ENCODE measurements at places on chromosomes 13 and 19.

- DNase-seq, result no peak
Observed at GRCh38 chr13:53342623-53343360, 314.2 kb downstream of the OLFM4 start.

DNA sequence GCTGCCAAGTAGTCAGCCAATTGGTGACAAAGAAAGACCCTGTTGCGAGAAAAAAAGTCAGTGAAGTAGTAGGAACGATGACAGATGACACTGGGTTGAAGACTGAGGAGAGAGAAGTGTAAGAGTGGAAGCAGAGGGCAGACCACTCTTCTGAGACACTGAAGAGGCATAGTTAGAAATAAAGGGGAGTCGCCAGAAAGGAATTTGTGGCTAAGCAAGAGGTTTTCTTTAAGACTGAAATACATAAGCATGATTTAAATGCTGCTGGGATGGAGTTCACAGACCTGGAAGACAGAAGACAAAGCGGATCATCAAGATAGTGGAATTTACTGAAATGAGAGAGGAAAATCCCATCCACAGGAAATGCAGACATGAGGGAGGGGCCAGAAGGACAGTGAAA is 56.2 kb upstream of the USPL1 start:
- no peak for DNase-seq

DNA sequence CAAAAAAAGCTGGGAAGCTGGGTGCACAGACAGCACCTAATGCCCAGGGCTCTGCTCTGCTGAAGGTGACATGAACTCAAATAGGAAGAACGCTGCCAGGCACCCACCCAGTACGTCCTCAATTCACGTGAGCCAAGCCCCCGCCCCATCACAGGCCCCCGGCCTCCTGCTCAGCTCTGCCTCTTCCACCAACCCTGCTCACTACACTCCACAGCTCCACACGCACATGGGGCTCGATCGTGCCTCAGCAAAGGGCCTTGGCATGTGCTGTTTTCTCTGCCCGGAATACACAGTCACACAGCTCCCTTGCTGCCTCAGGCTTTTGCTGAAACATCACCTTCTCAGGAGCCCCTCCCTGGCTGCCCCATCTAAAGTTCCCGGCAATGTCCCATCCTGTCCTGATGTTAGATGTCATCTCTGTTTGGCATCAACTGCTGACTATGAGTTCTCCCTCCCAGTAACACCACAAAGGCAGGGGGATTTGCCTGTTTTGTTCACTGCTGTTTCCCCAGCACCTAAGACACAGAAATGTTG is 2.3 kb downstream of the ATP13A1 start:
- DNase-seq, result no peak

DNA sequence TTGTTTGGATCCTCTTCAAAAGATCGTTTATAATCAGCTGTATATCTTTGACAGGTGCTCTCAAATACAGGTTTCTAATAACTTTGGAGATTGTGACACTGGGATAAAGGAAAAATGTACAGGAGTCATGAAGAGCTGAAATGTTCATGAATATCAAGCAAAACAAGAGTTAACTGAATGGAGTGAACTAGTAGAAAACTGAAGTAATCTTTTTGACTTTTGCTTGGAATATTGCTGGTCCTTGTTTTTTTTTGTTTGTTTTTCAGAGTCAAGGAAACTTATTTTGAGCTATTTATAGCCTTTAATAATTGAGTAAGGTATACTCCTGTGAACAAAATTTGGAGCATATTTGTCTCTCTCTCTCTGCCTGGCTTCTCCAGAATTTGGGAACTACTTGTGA is 25.3 kb downstream of the MED4 start:
- no peak for DNase-seq

DNA sequence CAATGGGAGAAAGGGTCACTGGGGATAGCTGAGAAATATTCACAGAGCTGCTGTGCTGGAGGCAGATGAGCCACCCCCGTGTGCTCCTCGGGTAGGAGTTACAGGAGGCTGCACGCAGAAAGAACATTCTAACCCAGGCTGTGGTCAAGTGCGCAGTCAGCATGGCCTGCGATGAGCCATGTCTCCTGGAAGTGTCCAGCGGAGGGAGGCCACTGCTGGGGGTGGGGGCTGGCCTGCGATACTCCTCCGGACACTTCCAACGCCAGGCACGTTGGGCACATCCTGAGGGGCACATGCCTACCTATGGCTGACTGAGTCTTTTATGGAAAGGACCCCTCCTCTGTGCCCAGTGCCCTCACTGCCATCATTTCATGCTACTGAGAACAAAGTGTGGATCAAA is 55.9 kb downstream of the RAB20 start:
- DNase-seq, result no peak

DNA sequence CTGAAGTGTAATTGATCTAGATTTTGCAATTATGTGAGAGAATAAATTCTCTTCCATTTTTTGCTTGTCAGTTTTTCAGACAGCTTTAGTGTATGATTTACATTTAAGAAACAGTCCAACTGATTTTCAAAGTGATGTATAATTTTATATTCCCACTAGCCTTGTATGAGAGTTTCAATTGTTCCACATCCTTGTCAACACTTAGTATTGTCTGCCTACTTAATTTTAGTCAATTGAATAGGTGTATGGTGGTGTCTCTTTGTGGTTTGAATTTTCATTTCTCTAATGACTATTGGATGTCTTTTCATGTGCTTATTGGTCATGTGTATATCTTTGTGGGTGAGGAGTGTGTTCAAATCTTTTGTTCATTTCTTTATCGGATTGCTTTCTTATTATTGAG is 49.4 kb upstream of the SPRY2 start:
- no peak for DNase-seq

DNA sequence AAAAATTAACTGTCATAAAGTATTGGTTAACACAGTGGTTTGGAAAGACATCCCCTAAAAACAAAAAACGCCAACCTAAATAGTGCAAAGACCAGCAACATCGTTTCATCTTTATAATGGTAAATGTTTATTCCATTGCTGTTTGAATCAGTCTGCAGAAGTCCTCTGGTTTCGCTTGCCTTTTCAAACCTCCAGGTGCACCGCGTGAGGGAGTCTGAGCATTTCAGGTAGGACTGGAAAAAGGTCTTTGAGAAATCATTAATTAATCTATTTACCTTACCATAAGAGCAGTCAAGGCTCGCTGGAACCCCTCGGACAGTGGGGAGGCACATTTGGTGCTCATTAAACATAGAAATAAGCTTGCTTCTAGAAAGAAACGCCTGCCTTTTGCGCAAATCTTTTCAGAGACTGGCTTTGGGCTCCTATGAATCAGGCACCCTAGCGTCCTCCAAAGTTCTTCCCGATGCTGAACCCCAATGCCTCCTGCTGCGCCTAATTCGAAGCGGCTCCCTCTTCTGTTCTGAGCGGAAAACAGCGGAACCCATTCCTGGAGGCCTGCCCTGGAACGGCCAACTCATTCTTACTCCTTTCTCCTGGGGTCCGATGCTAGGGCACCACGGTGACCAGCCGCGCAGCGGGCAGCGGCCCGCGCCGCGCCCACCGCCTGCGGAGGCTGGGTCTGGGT is 951 bp upstream of the MTUS2 start:
- DNase-seq, result no peak

Data from smooth muscle cell of the brain vasculature (primary cell).